Effector memory CD8-positive, alpha-beta T cell (primary cell): ENCODE measurements at places on chromosomes 3 and 15.

DNA sequence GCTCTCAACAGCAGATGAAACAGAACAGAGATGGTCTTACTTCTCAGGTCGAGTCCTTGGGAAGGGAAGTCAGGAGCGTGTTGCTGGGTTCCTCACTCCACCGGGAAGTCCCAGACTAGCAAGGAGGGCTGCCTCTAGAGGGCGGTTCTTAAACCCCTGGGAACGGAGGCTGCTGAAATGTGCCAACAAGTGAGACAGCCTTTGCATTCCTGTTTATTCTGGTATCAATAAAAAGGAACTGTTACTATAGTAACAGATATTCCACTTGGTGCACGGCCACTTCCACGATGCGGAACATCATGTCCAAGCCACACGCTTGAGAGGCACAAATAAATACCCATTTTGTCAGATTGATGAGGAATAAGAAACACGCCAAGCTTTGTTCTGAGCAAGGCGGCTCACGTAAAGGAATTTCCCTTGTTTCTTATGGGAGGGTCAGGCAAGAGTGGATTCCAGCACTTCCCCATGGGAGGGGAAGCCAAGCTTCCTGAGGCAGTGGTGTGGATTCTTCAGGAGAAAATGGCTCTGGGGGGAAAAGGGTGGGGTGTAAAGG, at the start of gene FAM107A:
Gene FAM107A, minus strand, starts transcription at position 123 of the 553 bp plus-strand sequence. CDS start 7,531 bp downstream, outside the sequence.
- DNase-seq, result no peak

DNA sequence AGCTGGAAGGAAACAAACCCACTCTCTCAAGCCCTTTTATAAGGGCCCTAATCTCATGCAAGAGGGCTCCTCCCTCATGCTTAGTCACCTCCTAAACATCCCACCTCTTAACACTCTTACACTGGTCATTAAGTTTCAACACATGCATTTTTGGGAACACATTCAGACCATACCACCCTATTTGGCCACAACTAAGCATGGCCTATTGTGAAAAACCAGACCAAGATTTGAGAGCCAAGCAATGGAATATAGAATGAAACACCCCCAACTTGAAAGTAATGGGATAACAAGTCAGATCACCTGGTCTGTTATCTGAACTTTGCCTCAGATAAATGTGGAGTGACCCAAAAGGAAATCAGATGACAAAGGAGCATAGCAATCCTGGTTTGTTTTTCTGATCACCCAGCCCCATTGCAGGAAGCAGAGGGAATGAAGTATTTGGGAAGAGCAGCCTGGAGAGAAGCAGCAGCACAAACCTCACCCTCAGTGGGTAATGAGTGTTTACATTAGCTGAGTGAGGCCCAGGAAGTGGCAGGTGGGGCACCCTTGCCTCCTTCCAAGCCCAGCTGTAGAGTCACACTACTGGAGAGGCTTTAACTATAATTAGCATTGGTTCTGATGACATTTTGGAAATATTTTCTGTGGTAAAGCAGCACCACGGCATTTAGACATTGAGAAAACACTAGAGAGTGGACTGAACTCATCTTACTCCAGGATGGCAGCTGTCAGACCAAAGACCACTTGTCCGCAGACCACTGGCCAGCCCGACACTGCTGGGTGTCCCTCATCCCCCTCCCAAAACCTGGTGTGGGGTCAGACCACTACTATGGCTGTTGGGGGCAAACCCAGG, 48.8 kb upstream of the PRTG start:
- DNase-seq, result no peak

DNA sequence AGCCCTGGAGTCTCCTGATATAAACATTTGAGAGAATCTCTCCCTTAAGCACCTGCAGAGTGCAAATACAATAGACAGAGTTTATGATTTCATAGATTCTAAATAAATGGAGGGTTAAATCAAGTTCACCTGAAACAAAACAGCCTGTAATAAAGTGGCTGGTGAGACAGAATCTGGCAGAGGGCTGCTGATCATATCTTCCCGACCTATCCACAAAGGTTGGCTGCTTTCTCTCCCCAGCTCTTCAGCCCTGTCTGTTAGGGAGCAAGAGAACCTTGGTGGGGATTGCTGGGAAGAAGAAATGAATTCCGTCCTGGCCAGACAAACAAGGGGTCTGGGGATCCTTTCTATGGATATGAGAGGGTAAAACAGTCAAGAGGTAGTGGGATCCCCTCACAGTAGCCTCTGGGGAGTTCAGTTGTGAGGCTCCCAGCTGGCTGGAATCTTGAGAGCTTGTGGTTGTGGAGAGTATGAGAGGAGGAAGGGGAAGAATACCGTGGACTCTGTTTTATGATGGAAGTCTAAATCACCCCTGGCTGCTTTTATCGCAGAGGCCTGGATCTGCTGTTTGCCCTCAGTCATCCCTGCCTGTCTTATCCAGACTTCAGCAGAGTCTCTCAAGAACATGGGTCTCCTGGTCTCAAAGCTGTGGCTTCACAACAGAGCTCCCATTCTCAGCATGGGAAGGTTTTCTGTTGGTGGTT, 451.3 kb downstream of the NTRK3 start:
- no peak for DNase-seq

- DNase-seq, result no peak
Measured at GRCh38 chr3:185311991-185312390, 50.9 kb upstream of the MAP3K13 start.

DNA sequence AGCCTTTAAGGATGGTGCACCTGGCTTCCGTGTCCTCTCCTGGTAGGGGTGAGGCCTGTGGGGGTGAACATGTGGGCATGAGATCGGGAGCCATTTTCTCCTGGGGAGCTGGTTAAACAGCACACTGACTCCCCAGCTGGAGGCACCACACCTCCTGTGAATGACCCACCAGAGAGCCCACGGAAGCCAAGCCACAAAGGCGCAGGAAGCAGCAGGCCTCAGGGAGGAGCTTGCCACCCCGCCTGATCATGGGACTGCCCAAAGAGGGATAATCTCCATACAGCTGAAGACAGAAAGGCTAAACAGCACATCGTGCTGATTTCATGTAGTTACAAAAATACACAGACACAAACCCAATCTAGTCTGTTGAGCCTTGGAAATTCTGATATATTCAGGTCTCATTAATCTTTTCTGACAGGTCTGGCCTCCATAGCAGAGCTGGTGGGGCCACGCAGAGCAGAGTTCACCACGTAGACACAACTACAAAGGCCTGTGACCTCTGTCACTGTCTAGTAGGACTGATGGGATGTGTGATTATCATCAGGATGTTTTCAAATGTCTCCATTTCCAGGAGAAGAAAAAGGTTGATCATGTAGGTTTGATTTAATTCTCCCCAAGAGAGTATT, 75.2 kb downstream of the DUT start:
- DNase-seq, result no peak

DNA sequence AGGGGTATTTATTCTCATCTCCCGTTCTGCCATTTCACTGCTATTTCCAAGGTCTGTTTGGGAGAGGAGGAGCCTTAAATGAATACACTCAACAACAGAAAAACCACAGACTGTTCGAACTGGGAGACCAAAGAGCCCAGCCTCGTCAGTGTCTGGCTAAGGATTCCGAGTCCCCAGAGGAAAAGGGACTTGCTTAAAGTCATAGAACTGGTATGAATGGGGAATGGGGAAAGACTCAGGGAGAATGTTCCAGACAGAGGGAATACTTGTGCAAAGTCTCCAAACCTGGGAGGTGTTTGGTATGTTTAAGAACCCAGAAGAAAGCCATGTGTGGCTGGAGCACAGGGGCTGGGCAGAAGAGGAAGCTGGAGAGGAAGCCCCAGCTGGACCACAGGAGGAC, 46.9 kb downstream of the FAM43A start:
- no peak for DNase-seq

DNA sequence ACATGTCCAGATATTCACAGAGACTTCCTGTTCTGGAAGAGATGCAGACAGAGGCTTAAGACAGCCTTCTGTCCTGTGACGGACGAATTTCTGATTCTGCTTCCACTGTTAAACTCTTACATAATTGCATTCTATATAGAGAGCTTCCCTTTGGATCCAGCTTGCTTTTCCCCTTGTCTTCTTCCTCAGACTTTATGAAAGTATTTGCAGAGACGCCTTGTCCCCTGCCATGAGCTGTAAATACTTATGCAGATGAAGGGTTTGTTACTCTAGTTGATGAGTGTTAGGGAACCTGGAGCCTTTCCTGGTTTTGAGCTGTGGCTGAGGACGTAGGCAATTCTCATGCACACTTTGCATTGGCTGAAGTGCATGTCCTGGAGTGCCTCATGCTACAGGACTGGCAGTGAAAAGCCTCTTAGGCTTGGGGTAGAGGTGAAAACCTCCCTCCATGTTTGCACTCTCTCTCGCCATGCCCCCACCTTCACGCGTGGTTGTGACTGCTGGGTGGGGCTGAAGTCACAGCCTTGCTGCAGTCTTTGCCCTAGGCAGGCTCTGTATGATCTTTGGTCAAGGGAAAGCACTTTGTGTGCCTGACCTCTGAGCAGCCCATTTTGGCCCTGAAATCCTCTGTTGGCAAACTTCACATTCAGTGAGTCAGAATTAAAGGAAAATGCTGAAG, 286.6 kb downstream of the PTPRG start:
- no peak for DNase-seq

GRCh38 chr15:58746174-58746573, 3.3 kb downstream of the ADAM10 start:
- DNase-seq, result no peak

- no peak for DNase-seq
Measured at GRCh38 chr3:182892226-182892625, 88.1 kb downstream of the DCUN1D1 start.

DNA sequence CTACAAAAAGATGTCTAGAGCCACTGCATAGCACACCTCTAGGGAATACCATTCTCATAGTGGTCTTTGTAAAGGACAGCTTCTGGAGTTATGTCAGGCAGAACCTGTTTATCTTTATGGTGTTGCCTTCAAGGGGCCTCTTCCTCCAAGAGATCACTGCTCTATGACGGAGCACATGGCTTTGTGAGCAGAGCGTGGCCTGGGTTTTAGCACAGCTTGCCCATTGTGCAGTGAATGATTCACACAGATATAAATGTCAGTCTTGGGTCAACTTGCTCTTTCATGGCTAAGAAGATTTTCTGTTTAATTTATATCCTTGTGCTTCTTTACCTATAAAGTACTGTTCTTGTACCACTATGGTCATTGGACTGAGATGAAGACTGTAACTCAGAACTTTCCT, 41.5 kb upstream of the RBMS3 start:
- no peak for DNase-seq

- no peak for DNase-seq
Measured at GRCh38 chr3:172194702-172195406, 155.5 kb downstream of the FNDC3B start.

GRCh38 chr3:188431040-188431439, 277.1 kb downstream of the LPP start:
- no peak for DNase-seq

DNA sequence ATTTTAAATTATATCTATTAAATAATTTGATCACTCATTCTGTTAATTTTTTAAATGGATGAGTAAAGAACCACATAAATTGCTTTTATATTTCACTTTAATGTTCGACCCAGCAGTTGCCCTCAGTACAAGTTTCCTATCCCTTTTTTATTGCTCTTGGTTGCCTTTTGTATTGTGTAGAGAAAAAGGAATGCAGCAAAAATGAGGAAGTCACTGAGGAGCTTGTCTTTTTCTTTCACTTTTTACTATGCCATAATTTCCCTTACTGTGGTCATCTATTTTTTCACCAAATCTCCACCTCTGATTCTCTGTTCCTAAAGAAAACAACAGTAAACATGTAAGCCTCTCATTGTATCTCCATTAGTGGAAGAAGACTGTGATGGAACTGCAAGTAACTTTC, 122.7 kb downstream of the B3GALNT1 start:
- DNase-seq, result no peak

DNA sequence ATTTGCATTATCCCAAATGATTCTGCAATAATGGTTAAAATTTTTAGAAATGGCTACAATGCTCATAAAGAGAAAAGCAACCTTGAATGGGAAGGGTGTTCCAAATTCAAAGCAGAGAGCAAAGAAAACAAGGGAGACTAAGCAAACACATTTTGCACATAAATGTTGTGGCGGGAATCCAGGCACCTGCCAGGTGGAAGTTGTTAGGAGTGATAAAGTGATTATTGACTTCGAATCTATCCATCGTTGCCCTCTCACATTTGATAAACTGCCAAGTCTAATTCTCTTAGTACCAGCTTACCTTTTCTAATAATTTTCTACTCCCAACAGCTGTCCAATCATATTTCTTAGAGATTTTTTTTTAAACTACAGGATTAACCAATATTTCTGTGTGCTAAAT, 244.5 kb downstream of the CACNA2D3 start:
- DNase-seq, result no peak

- DNase-seq, result no peak
Measured at GRCh38 chr3:29334706-29335105, 53.8 kb downstream of the RBMS3 start.

- DNase-seq, result no peak
Measured at GRCh38 chr15:98904544-98904943, 103.0 kb downstream of the PGPEP1L start.

DNA sequence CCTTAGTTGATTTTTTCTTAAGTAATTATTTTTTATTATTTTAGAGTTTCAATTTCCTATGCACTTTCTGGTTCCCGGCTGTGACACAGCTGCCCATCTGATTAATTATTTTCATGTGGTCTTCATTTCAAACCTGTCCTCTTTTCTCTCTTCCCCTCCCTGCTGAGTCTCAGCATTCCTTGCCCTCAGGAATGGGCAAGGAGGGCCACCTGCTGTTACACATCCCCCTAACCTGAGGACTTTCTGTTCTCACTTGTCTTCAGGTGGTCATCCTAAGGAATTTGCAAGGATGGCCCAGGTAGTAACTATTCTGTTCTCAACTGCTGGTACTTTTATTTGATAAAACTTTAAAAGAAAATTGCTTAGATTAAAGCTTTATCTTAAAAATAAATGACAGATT, 545.0 kb downstream of the OTOL1 start:
- DNase-seq, result no peak

GRCh38 chr15:36136049-36136448, 443.4 kb upstream of the CDIN1 start:
- no peak for DNase-seq

DNA sequence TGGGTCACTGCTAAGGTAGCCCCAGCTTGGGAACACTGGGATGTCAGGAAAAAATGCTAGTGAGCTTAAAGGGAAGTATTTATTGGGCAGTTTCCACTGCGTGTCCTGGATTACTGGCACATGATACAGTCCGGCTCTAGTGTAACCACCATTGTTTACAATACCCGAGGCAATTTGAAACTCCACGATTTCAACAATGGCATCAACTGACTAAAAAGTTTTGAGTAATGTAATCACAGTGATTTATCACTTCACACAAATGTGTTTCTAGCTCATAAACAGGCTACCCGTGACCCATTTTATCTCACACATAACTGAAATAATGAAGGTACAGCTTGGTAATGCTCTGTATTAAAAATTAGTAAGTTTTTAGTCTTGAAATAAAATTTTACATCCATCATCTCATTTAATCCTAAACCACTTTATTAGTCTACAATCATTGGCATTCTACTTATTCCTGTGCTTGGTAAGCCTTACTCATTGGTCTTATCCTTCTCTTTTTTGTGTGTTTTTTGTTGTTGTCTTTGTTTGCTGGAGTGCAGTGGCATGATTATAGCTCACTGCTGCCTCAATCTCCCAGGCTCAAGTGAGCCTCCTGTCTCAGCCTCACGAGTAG, 7.6 kb downstream of the ZMAT3 start:
- DNase-seq, result no peak

GRCh38 chr15:100696452-100696851, 94.1 kb downstream of the ASB7 start:
- no peak for DNase-seq
